ENCODE measurements at places on chromosomes 7 and 10.

DNA sequence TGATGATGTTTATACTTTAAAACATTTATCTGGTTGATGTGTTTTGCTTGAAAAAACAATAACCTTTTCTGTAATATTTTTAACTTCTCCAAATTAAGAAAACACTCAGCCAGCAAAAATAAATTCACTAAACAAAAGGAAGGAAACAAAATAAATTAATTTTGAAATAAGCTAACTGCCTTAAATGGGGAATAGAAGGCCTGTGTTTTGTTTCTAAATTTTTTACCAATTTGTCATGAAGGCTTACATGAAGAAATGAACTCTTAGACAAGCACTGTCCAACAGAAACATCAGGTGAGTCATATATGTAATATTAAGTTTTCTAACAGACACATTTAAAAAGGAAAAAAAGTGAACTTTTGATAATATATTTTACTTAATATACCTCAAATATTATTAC is 68.5 kb downstream of the LRRN3 start:
- no peak for DNase-seq

DNA sequence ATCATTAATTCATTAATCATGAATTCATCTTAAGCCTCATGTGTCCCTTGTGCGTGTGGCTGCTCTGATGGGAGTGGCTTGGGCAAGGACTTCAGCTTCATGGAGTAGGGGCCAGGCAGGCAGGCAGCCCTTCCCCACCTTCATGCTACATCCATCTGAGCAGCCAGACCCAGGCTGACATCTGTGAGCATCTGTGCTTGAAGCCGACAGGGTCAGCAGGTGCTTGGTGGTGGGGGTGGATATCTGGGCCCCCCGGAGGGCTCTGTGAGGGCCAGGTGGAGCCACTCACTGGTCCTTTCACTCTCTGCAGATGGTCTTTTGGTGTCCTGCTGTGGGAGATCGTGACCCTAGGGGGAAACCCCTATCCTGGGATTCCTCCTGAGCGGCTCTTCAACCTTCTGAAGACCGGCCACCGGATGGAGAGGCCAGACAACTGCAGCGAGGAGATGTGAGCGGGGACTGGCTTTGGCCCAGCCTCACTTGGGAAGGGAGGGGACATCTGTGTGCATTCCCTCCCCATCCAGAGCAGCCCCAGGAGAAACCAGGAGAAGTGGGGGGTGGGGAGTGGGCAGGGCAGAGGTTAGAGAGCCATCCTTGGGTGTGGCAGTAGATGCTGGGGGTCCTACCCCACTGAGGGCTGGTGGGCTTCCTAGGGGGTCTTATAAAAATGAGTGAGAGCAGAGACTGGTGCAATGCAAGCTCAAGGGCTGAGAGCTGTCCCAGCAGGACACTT is 14.7 kb upstream of the CSGALNACT2 start:
- no peak for DNase-seq

GRCh38 chr7:112622159-112622715 is 141.4 kb downstream of the LSMEM1 start:
- no peak for DNase-seq

DNA sequence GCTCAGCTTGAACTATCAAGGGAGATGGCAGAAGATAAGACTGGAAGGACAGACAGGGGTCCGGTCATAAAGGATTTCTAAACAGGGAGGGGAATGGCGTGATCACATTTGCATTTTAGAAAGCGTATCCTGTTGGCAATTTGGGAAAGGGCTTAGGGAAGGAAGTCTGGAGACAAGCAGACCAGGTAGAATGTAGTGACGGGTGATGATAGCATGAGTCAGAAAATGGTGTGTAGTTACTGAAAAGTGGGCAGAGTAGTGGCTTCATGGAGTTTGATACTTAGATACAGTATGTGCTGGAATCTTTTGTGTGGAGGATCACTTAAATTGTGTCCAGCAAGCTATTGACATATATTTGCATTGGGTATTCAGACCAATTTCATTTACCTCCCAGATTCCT is 61.2 kb downstream of the LRGUK start:
- DNase-seq: no peak

GRCh38 chr7:36717586-36717985 is 6.7 kb downstream of the AOAH start:
- DNase-seq: no peak

DNA sequence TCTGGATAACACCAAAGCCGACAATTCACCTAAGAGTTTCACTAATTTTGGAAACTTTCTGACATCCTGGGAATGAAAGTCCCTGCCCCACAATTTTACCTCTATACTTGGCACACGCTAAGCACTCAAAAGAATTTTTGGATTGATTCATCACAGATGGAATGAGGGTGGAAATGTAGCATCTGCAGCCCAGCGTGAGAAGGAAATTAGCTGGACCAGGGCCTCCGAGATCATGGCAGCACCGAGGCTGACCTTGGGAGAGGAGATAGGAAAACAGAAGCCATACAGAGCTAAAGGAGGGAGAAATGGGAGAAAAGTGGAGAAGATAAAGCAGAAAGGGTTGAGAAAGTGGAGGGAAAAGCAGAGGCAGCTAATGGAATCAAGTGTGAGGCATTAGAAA is 606.6 kb upstream of the DPP6 start:
- no peak for DNase-seq

All from head of caudate nucleus (tissue), 42 donors.